Fibroblast of skin of right biceps (primary cell): ENCODE measurements at places on chromosomes 3 and 15.
A peak's percentile ranks its signal among the peaks of the same experiment; 100 is the strongest.

- no peak for DNase-seq
Measured at GRCh38 chr3:156298938-156299337, 178.6 kb downstream of the KCNAB1 start.

- DNase-seq, result peak; percentile 7
Measured at GRCh38 chr3:133374708-133375402, 25.0 kb upstream of the BFSP2 start.

DNA sequence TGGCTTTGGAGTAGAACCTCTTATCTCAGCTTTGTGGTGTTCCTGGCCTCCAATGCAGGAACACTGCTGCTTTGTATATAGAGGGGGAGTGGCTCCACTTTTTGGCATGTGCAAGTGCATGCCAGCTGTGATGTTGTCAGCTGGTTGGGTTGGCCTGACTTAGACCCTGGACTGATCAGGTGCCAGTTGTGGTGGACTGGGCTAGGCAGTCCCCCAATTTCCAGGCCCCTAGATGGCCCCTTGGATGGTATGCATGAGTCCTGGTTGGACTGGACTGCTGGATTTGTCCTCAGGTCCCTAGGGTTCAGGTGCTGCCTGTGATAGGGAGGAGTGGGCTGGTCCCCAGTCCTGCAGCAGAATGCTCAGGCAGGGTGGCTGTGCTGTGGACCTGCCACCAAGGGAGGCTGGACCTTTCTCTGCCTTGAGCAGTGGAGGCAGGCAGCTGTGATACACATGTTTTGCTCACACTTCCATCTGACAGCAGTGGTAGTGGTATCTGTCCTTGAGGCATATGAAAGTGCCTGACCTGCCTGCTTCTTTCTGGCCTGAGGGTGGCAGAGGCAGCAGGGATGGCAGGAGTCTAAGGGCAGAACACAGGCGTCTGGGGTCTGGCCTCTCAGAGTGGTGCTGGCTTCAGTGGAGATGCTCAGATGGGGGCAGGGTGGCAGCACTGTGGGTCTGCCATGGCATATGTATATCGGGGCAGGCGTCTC lies 74.8 kb downstream of the STXBP5L start:
- DNase-seq, result no peak

GRCh38 chr3:23900744-23901143 lies 16.0 kb downstream of the NKIRAS1 start:
- DNase-seq, result peak; percentile 60

DNA sequence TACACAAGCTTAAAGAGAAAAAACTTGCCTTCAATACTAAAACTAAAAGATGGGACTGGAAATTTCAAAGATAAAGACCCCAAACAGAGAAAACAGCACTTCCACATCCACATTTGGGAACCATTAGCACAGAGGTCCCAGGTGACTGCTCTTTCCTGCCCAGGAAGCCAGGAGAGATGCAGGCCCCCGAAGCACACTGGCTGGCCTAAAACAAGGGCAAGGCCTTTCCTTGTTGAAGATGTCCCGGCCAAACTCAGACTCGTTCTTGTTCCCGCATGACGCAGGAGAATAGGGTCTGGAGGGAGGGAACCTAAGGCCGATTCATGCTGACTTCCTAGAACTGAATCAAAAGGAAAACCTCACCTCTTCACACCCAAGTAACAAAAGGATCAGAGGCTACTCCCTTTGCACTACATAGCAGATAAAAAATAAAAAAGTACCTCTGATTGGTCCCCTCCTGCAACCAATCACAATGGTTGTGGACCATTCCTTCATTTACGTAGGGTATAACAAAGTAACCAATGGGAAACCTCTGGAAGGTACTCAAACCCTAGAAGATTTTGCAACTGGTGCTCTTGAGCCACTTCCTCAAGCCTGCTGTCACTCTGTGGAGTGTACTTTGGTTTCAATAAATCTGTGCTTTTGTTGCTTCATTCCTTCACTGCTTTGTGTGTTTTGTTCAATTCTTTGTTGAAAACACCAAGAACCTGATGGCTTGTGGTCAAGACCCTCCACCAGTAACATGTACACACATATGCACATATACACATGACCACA lies 48.7 kb downstream of the EFCAB12 start:
- DNase-seq, result no peak

GRCh38 chr15:86555098-86555497 lies 475.4 kb downstream of the AGBL1 start:
- DNase-seq, result no peak

GRCh38 chr3:56055546-56055945 lies 412.7 kb downstream of the ERC2 start:
- no peak for DNase-seq

- DNase-seq, result no peak
Measured at GRCh38 chr15:53473886-53474285, 285.6 kb downstream of the WDR72 start.

DNA sequence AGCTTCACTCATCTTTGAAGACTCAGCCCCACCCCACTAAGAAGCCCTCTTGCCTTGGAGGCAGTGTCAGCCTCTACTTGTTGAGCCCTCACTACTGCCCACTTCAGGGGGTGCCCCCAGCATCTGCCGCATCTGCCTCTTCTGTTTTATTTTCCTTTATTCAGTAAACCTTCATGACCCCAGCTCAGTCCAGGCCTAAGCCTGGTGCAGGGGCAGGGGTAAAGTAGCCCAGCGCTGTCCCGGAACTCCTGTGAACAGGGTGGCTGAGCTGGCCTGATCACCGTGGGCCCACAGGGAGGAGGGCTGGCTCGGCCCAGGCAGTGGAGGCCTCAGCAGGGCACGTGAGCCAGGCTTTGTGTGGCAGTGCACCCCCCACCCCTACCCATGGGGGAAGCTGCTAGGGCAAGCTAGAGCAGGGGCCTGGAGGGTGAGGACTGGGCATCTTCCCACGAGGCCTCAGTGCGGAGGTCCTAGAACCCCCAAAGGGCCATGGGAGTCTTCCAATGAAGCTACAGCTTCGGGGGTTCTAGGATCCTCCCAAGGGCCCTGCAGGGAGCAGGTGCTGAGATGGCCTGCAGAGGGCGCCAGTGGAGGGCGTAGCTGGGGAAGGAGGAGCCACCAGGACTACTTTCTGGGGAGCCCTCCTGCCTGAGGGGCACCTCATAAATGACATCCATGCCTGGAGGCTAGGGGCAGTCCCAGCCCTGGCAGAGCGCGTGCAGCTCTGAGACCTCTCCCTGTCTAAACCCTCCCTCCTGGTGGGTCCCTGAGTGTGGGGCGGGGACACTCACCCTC lies 36.0 kb downstream of the TSPAN3 start:
- DNase-seq, result no peak

GRCh38 chr3:157999246-157999645 lies 107.0 kb downstream of the SHOX2 start:
- DNase-seq, result no peak

GRCh38 chr3:57001356-57001755 lies 59.1 kb upstream of the SPATA12 start:
- DNase-seq, result no peak

DNA sequence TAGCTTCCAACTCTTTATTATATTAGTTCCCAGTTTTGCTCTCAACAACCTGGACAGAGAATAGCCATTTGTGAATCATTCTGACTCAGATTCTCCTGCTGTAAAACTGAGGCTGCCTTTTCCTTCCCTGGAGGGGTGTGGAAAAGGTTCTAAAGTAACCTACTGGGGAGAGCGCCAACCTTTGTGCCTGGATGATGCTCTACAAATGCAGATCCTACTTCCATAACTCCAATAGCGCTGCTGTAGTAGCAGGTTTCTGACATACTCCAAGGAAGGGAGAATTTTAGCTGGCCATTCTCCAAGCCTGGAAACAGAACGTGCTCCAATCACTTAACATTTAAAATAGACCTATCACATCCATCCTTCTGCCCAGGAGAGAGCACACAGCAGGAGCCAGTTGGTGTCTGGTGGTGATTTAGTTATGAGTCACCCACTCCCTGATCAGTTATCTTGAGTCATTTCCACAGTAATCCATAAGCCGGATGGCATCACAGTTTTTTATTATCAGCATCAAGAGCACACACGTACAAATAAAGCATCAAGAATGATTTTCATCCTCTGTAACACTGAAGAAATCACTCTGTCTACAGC lies 38.3 kb downstream of the MYH15 start:
- peak; percentile 94 for DNase-seq

DNA sequence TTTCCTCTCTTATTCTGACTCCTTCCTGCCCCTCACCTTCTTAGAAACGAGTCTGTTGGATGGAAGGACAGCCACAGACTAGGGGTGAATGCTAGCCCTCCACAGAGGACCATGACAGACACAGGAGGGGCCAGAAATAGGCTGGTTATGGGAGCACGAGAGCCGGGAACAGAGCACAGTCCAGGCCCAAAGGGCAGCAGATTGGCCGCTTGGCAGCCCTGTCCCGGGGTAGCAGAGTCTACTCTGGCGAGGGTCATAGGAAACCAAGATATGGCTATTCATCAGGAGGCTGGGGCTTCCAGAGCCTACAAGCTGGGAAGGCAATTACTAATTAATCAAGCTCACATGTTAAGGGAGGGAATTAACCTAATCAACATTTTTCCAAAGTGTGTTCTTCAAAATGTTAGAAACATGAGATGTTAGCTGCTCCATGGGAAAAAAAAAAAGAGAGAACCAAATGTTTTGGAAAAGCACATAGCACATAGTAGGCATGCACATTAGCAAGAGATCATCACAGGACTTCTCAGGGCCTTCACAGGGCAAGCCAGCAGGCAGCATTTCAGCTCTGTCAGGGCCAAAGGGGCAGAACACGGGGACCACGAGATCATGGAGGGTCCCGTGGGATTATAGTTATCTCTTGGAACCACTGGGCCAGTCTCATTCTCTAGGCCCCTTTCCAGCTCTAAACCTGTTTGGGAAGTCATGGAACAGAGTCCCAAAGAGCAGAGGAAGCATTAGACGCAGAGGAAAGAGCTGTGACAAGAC lies 13.3 kb downstream of the SEMA3G start:
- no peak for DNase-seq

- no peak for DNase-seq
Measured at GRCh38 chr3:50322386-50323091, at the start of gene HYAL2. HYAL2 (minus strand) TSS chr3:50322745; CDS start chr3:50320489, 2,256 bp downstream.

GRCh38 chr3:113721636-113722035 lies 24.4 kb downstream of the NAA50 start:
- no peak for DNase-seq

- DNase-seq, result no peak
Measured at GRCh38 chr3:23656821-23657220, 148.9 kb upstream of the UBE2E1 start.

DNA sequence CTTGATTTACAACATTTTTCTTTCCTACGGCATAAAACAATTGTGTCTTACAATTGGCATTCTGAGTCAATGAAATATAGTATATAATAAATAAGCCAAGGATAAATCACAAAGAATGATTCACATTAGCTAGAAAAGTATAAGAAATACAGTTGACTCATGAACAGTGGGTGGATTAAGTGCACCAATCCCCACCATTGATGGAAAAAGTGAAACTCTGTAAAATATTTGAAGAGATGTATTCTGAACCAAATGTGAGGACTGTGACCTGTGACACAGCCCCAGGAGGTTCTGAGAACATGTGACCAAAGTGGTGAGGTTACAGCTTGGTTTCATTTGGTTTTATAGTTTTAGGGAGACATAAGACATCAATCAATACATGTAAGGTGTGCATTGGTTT lies 227.5 kb downstream of the ALCAM start:
- peak; percentile 58 for DNase-seq

- no peak for DNase-seq
Measured at GRCh38 chr3:107062310-107062709, 314.9 kb upstream of the CCDC54 start.

DNA sequence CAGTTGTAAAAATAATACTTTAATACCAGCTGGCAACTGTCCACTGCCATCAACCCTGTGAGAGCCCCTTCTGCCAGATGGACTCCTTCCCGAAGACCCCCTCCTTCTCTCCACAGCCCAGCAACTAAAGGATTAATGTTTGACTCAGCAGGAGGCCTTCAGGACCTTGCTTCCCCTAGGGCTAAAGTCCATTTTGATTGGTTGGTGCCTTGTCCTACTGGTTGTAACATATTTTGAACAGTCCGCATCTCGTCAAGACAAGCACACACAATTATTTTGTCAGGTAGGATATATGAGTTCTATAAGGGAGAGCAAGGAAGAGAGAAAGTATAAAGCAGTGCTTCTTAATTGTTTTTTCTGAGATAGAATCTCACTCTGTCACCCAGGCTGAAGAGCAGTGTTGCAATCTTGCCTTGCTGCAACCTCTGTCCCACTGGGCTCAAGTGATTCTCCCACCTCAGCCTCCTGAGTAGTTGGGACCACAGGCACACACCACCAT lies 18.6 kb downstream of the ACOX2 start:
- DNase-seq, result no peak

- peak; percentile 54 for DNase-seq
Measured at GRCh38 chr3:169818316-169818715, 5.6 kb upstream of the LRRC34 start.

GRCh38 chr3:168001244-168001643 lies 94.5 kb downstream of the GOLIM4 start:
- no peak for DNase-seq

DNA sequence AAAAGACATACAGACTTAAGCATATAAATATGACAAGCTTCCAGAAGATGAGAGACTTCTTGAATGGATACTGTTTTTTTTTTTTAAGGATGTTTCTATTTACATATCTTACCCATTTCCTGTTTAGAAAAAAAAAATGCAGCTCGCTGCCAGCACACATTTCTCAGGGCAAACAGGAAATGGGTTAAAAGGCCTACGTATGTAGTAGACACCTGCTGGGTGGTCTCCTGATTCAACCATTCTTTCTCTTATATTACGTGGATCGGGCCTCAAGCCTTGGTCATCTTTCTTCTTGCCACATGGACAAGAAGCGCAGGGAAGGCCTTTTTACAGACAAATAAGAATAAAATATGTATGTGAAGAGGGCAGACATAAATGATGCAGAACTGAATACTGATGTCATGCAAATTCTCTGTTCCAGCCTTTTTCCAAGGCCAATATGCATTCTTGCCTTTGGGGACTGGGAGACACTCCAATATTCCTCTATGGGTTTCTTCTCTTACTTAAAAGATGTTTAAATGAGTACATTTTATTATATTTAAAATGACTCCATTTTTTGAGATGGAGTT lies 35.0 kb upstream of the TJP1 start:
- no peak for DNase-seq

DNA sequence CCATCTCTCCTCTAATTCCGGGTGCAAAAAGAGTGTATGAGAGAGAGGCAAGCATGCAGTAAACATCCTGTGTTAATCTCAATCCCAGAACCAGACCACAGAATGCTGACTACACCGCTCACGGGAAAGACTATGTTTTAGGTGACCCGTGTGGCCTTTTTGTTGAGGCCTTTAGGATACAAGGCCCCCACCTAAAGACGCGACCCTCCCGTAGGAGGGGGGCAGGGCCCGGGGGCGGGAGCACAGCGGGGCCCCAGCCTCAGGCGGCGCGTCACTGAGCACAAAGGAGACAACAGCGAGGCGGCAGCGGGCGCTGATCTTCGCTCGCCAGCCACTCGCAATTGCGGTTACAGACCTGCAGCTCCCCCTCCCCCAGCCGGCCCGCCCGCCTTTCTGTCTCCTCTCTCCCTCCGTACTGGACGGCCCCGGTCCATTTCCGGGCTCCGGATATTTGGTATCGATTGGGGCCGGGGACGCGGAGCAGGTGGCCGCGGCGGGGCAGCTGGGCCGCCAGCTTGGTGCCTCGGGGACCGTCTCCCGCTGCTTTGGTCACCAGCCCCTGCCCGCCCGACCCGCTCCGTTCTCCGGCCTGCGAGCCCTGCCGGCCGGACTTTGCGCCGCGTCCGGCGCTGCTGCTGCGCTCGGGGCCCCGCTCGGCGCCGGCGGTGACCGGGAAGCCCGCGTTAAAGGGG lies at the start of gene CCDC50:
CCDC50 (plus strand) TSS at position 433 of the 692 bp plus-strand sequence. CDS start 281 bp downstream, outside the sequence.
- DNase-seq, result peak; percentile 79
